ENCODE measurements at places on chromosomes 3 and 15. TPM values are rescaled to one million over a fixed set of nuclear protein-coding genes. Genes with fewer than 3 reads are reported as not detected.

The ROBO2 gene
- total RNA-seq, result not detected

The CTXN2 gene
- 0.04 TPM for total RNA-seq

The UTS2B gene
- total RNA-seq, result not detected

The EEFSEC gene
- total RNA-seq, result 9.8 TPM

The ARL14 gene
- total RNA-seq, result 1.1 TPM

The RPL14 gene
- 664 TPM for total RNA-seq

The ANKUB1 gene
- total RNA-seq, result not detected

The BFSP2 gene
- total RNA-seq, result not detected

The KLHL6 gene
- total RNA-seq, result not detected
